Activated effector memory CD4-positive, alpha-beta T cell treated with Interleukin-2 at 50 U/mL for 16 hours (primary cell): ENCODE measurements at places on chromosomes 7 and 10.

DNA sequence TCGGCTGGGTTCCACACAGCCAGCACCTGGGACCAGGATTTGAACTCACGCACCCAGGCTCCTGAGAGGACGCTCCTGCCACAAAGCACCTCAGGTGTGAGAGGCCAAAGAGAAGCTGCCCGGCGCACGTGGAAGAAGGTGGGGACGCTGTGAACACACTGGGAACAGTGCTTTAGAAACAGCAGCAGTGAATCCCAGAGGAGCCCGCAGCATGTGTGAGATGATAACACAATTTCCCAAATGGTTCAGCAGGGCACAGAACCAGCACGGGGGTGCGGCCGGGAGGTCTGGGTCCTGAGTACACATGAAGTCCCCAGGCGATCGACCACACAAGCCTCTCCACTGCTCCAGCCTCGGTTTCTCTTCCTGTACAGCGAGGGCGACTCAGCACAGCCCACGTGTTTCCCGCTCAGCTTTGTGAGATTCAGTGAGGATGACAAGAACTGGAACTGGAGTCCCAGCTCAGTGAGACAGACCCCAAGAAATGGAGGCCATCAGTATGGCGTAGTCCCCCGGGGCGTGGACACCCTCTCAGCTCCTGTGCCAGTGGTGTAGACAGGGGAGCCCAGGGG lies 188.3 kb downstream of the MAD1L1 start:
- DNase-seq, result no peak

- DNase-seq, result no peak
These were observed 23.6 kb upstream of the ZNF37A start for GRCh38 chr10:38070501-38070900.

GRCh38 chr10:121983852-121984251 lies 5.1 kb upstream of the TACC2 start:
- DNase-seq, result no peak

DNA sequence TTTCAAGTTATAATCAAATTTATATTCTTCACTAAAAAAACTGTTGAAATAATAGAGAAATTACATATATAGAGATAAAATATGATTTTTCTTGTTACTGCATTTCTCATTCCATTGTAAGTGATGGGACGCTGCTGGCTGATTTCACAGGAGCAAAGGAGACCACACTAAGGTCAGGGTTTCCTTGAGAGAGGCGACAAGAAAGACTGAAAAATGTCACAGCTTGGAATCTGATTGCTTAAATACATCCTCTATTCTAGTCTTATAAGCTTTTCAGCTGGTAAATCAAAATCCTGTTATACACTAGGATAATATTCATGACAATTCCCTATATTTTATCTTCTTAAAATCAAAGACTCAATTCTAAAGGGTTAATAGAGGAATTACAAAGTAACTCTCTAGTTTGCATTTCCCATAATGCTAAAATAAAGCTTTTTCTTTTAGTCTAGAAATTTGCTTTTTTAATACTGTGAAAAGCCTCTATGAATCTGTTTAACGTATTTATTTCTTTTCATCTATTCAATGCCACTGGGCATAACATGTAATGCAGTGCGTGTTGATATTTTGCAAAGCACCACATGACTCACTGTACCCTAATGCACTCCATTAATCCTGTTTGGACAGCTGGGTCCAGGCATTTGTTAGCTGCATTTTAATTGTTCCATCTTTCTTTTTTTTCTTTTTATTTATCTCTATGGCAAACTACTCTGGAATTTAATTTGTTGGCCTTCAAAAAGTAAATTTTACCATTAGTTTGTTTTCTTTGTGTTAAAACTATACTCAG lies 81.7 kb downstream of the RNF32 start:
- no peak for DNase-seq

DNA sequence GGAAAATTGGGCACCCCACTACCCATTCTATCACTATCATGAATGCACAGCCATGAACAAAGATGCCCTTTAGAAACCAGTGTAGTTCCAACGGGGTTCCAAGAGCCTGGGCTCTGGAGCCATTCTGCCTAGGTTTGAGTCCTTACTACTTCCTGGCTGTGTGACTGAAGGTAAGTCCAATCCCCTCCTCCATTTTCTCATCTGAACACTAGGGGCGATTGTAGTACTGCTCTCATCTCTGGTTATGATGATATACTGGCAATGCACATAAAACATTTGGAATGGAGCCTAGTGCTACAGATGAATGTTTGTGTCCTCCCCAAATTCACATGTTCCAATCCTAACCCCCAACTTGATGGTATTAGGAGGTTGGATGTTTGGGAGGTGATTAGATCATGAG lies 28.1 kb upstream of the CDH23 start:
- no peak for DNase-seq

DNA sequence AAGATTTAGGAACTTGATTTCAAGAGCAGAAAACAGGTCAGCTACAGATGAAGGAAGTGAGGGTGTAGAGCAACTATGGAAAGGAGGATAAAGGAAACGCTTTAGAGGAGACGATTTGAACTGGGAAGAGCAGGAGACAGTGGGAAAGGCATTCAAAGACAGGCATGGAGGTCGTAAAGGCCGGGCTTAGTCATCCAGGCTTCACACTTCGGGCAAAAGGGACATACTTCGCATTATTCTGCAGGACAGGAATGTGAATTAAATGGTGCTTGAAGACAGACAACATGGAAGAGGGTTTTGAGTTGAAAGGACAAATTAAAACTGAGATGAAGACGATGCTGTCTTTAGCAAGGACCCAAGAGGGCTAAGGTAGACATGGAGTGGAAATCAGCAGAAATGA lies 8.1 kb downstream of the FAM171A1 start:
- no peak for DNase-seq

DNA sequence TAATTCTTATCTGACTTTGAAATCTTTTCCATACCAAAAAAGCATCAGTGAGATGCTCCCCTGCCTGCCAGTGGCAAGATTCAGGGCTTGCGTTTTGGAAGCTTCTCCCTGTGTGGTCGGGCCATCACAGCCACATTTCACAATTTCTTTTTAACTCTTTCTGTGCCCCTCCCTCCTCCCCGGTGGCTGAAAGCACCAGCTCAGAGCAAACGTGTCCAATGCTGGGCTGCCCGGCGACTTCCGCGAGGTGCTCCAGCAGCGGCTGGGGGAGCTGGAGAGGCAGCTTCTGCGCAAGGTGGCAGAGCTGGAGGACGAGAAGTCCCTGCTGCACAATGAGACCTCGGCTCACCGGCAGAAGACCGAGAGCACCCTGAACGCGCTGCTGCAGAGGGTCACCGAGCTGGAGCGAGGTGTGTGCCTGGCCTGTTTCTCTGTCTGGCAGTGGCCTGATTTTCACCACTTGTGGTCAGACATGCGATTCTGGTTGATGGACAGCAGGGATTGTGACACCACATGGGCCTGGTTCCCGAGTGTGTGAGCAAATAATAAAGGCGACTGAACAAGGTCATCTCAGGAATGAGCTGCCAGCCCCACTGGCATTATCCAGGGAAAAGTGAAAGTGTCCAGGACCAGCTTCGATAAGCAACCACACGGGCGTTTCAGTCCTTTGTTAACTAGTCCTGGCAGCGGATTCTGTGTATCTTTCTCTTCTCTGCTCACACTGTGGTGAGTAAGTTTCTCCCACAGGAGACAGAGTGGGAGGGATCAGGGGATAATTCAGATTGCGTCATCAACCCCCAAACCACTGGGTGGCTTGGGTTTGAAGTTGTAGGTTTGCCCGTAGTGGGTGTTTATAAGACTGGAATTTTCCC lies 2.6 kb downstream of the NPTX2 start:
- no peak for DNase-seq

DNA sequence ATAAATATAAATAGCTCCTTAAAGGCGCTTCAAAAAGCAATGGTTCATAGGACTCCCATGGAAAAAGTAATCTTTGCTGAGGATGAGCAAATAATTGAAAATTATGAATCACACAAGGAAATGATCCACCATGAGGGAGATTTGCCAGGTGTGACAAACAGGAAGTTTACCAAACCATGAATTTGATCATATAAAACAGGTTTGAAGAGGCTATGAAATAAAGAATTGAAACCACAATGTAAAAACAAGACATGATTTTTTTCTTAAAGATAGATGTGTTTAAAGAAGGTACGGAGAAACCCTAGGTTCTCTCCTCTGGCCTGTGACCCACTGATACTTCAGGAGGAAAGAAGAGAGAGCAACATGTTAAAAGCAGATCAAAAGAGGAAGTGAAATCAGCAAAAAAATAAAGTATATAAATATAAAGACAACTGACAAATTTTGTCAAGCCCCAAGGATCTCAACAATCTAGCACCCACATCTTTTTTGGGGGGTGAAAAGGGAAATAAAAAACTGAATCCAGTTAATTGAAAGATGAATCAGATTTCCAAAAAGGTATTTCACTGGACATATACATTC lies 111.3 kb upstream of the ASAH2 start:
- no peak for DNase-seq

GRCh38 chr10:49542353-49542752 lies 3.4 kb upstream of the ERCC6 start:
- no peak for DNase-seq

GRCh38 chr7:114062810-114063209 lies 144.0 kb upstream of the PPP1R3A start:
- DNase-seq, result no peak

- no peak for DNase-seq
These were observed 72.1 kb upstream of the FHIP2A start for GRCh38 chr10:114749510-114749909.

- no peak for DNase-seq
These were observed 365.1 kb upstream of the NFE2L3 start for GRCh38 chr7:25786936-25787335.

- DNase-seq, result no peak
These were observed 22.6 kb upstream of the SLF2 start for GRCh38 chr10:100890141-100890672.

DNA sequence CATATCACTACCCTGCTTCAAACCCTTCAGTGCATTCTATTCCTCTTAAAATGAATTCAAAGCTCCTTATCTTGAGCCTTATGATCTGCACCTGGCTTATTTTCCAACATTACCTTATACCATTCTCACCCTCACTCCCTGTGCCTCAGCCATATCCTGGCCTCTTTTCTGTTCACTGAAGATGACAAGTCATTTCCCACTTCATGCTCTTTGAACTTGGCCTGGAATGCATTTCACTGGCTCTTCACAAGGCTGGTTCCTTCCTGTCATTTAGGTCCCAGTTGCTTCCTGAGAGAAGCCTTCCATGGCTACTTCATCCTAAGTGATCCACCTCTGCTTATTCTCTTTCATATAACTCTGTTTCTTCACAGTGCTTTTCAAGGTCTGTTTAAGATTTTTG lies 3.2 kb upstream of the LIPF start:
- no peak for DNase-seq
